ENCODE measurements at places on chromosomes 6 and 20. TPM values are rescaled to one million over a fixed set of nuclear protein-coding genes. Genes with fewer than 3 reads are reported as not detected.

Gene CDH22
- total RNA-seq, result not detected

Gene CUTA
- 163 TPM for total RNA-seq

Gene FRMD1
- not detected for total RNA-seq

Gene PDYN
- not detected for total RNA-seq

Gene FAM83D
- total RNA-seq, result 15.9 TPM

Gene ACTL10
- 1.5 TPM for total RNA-seq

Gene MMS22L
- total RNA-seq, result 62.0 TPM

Gene SF3B5
- total RNA-seq, result 114 TPM

Gene RSPO3
- not detected for total RNA-seq

Gene NDUFAF4
- total RNA-seq, result 44.1 TPM
